Stimulated activated CD8-positive, alpha-beta memory T cell treated with anti-CD3 and anti-CD28 coated beads, Interleukin-7, amount 100 ng/mL, for 24 hours (primary cell): ENCODE measurements at places on chromosomes 13 and 19.

- DNase-seq: no peak
Observed at GRCh38 chr13:25977671-25978070, 74.1 kb downstream of the SHISA2 start.

DNA sequence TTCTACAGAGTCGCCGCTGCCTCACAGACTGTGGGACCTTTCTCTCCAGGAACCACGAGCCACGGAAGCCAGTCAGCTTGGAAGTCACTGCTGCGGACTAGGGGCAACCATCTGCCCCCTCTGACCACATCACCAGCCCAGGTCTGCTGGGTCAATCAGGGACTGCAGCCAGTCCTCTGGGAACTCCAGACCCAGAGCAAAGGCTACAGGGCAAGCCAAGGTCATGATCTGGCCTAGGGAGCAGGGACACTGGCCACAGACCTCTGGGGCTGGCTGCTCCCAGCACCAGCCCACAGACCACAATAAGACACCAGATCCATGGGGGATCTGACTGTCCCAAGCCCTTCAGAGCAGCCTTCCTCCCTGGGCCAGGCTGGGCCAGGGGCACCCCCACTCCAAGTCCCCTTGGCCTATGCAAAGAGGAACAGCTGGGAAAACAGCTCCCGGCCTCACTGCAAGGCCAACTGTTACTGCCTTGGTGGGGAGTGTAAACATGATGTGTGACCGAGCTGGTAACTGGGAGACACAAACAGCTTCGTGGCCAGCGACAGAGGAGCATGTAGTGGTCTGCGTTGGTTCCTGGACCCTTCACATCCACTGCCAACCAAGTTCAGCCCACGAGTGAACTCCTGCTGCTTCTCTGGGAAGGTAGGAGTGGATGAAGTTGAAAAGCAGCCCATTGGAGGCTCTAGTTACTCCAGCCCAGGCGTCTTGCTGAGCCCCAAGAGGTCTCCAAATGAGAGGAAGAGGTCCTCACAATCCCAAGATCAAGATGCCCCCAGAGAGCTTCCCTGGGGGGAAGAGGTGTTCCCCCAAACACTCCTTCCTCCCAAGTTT, 1.5 kb downstream of the AKT2 start:
- DNase-seq: no peak

DNA sequence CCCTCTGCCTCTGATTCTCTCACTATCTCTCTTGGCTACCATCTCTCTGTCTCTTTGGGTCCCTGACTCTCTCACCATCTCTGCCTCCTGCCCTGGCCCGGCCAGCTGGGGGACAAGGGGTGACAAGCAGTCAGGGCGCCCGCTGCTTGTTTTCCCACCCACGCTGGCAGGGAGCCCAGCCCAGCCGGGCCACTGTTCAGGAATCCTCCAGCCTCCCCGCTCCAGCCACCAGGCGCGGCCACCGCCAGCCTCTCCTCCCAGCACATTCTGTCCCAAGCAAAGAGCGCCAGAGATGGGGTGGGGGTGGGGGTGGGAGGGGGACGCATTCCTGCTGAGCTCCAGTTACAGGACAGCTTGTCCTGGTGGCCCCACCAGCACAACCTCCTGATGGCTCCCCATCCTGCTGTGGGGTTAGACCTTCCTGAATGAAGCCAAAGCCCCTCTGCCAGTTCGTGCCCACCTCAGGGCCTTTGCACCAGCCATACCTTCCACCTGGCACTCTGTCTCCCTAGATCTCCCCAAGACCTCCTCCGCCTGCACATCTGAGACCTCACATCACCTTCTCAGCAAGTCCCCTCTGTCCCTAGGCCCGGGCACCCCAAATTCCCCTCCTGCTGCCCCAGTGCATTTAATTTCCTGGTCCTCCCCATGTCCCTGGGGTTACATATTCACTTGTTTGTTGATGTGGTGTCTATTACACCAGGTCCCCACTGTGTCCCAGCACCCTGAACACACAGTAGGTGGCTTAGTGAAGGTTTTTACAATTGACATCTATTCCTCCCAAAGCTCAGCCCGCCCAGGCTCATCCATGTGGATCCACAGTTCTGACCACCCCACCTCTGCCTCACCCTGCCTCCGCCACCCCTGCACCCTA, 12.5 kb downstream of the ARRDC2 start:
- no peak for DNase-seq

DNA sequence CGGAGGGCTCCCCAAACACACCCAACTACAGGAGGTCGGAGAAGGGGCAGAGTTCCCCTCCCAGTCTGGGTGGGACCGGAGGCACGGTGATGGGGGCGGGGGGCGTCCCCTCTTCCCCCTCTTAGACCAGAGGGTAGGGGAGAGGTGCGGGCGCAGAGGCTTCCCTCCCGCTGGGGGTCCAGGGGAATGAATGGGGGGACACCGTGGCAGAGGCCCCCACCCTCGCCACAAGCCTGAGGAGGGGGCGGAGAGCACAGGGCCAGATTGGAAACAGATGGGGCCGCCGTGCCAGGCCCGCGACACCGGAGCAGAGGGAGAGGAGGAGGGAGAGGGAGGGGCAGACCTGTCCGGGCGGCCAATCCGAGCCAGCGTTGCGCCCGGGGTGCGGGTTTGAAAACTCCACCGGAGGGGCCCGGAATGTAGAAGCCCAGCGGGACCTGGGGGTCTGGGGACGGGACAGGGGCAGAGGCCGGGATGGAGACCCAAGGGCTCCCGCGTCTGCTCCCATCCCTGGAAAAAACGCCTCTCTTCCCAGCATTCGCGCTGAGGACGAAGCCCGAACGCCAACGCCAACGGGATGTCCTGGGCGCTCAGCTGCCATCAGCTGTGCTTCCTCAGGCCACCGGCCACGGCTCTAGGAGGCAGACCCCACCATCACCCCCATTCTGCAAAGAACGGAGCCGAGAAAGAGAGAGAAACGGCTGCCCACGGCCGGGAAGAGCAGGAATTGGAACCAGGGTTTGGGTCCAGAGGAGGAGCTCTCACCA, 46.8 kb downstream of the PTPRS start:
- DNase-seq: no peak

DNA sequence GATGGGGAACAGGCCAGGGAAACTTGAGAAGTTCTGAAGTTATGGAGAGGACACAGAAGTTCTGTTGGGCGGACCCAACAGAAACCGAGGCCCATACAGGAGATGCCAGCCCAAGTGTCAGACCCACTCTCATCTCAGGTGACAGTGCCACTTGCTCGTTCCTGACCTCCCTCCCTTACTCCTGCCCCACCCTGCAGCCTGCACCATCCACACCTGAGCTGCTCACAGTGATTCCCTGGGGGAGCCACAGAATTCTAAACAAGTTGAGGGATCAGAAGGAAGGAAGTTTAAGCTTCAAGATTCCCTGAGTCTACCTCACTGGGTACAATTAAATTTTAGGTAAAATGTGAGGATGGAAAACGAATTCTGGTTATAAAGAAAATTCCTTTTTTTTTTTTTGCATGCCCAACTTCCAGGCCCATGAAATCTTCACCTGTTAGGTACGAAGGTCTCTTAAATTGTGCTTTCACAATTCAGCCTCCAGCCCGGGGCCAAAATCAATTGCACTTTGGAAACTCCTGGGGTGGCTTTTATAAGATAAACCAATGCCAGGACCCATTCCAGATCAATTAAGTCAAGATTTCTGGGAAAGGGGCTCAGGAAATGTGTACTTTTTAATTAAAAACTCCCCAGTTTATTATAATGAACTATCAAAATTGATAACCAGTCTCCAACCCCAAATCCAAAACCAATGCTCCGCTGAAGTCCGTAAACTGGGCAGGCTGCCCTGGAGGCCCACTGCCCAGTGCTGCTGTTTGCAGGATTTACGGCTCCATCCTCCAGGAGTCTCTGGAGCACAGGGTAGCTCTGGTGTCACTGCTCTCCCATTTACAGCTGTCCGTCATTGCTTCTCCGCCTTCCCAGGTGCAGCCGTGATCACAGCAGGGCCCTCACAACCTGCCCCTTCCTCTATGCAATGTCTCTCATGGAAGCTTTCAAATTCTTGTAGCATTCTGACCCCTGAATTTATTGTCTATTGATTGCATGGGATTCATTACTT, 643.5 kb downstream of the UQCRFS1 start:
- DNase-seq: no peak

DNA sequence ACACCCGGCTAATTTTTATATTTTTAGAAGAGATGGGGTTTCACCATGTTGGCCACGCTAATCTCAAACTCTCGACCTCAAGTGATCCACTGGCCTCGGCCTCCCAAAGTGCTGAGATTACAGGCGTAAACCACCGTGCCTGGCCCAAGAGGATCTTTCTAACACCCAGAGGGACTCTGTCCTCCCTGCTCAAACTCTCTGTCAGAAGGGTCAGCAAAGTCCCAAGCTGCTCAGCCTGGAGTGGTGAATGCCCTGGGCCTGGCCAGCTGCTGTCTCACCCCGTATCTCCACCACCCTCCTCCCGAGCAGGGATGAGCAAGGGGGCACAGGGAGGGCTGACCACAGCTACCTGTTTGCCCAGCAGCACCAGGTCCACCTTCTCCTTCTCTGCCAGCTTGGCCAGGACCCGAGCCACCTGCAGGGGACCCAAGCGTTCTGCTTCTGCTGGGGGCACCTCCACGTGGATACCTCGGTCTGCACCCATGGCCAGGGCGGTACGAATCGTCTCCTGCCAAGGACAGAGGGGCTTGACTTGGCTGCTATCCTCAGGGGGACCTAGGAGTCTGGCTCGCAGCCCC, 10.9 kb upstream of the VSIG10L start:
- no peak for DNase-seq

DNA sequence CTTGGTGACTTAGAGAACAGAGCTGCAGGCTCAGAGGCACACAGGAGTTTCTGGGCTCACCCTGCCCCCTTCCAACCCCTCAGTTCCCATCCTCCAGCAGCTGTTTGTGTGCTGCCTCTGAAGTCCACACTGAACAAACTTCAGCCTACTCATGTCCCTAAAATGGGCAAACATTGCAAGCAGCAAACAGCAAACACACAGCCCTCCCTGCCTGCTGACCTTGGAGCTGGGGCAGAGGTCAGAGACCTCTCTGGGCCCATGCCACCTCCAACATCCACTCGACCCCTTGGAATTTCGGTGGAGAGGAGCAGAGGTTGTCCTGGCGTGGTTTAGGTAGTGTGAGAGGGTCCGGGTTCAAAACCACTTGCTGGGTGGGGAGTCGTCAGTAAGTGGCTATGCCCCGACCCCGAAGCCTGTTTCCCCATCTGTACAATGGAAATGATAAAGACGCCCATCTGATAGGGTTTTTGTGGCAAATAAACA, 9.9 kb downstream of the APOC1 start:
- no peak for DNase-seq

DNA sequence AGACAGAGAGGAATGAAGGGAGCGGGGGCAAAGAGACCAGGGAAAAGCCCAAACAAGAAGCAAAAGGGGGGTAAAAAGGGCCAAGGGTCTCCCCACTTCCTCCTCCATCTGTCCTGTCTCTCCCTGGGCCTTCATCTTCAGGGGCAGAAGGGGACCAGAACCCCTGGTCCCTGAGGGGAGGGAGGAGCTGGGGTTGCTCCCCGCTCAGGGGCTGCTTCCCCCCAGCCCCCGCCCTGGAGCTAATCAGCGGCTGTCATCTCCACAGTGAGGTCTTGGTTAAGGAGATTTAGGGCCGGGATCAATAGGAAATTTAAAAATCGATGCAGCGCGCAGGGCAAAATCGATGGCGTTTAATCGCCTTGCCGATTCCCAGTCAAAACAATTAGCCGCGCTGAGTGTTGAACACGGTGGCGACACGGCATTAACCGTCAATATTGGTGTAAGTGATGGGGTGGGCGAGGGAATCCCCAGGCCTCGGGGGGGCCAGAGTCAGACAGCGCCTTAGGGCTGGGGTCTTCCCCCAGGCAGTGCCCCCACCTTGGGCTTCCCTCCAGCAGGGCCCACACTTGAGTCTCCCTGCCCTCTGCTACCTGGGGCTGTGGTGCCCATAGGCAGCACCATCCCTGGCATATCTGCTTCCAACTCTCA, 29.5 kb upstream of the POU2F2 start:
- no peak for DNase-seq

DNA sequence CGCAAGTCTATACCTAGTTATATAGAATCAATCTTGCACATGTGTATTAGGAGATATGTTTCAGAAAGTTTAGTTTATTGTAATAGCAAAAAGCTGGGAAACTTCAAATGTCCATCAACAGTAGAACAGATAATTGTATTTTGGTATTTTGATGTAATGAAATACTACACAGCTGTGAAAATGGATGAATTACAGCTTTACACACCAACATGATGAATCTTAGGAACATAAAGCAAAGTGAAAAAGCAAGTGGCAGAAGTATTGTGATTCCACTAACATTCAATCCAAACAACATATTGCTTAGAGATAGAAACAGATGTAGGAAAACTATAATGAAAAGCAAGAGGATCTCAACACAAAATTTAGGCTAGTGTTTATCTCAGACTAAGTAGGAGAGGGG, 72.5 kb downstream of the RUBCNL start:
- no peak for DNase-seq

- DNase-seq: no peak
Observed at GRCh38 chr19:8487137-8487851, 15.1 kb downstream of the PRAM1 start.

- no peak for DNase-seq
Observed at GRCh38 chr13:40874138-40874779, 84.8 kb downstream of the SLC25A15 start.

DNA sequence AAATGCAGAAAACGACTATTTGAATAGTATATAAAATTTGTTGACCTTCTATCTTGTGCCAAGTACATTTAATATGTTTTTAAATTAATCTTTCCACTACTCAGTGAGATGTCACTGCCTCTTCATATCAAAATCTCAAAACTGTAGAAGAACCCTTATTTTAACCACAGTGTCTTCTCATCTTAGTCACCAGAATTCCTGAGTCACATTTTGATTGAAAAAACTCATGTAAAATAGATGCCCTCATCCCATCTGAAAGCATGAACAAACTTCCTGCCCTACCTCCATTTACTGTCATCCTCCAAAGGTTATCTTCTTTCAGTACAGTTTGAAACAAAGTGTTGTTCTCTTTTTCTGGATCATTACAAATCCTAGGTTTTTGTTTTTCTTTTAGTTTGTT, 1215.4 kb downstream of the PCDH9 start:
- no peak for DNase-seq

DNA sequence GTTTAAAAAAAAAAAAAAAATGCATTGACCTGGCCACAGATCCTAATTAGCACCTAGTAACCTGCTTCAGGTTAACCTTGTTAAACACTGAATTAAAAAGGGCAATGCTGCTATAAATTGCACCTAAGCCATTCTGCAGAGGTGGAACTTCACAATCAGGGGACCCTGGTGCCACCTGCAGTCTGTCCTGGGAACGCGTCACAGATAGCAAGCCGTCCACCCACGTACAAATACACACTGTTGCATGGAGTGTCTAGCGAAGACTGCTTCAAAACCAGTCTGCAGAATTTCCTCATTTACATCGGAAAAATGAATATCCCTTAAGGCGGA, 169.3 kb downstream of the COL4A1 start:
- DNase-seq: no peak

GRCh38 chr19:12841094-12841493, 2.8 kb downstream of the MAST1 start:
- DNase-seq: no peak

DNA sequence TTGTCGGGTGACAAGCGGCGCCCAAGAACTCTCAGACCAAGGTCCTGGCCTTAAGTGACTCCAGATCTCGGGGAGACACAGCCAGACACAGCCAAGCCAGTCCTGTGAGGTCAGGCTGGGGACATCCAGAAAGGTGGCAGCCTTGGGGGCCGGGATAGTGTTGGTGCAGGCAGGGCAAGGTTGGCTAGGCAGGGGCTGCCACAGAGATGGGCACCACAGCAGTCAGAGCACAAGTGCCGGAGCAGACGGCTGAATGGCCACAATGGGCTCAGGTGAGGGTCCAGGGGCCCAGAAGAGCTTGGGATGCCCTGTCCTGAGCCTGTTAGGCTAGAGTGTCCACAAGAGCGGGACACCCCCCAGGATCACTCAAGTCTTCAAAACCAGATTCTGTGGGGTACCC, 32.2 kb downstream of the MAU2 start:
- no peak for DNase-seq
